AML-193 (cell line): ENCODE measurements at places on chromosomes 16 and 17.
A peak's percentile ranks its signal among the peaks of the same experiment; 100 is the strongest.

DNA sequence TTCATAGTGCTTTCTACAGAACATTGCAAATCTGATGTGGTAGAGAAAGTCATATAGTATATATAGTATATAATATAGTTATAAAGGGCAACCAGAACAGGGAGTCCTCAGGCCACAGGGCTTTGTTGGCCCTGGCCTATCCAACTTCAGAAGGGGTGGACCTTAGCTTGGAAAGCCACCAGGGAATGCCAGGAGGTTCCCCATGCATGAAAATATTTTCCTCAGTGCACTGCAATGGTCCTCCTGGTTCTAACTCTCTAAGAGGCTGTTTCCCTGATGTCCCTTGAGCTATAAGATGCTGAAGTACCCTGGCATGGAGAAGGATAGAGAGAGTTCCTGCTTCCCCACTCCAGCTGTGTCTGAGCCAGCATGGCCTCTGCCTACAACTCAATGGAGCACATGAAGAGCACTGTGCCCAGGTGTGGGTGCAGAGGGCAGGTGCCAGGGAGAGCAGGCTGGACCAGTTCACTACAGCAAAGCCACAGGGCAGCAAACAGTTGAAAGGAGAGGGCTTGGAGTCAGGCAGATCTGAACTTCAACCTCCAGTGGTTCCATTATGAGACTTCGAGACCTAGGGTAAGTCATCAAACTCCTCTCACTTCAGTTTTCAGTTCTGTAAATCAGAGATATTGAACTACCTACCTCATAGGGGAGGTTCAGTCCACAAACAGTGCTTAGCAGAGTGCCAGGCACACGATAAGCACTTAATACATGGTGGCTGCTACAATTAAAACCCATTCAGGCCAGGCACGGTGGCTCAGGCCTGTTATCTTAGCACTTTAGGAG lies 183.1 kb downstream of the SALL1 start:
- no peak for DNase-seq

DNA sequence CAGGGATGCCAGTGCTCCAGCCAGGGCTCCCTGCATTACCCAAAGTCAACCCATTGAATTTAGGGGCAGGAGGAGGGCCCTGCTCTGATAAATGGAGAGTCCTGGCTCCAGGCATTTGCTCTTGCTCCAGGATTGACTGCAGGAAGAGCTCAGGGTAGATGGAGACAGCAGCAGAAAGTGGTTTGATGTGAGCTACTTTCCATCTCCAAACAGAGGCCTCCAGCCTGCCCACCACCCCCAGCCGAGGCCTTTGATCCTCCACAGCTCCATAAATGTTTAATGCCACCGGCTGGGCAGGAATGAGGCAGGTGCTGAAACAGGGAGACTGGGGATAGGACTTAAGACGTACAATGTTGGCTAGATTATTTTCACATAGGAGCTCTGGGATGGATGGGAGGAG lies 4.3 kb upstream of the SEZ6 start:
- no peak for DNase-seq

DNA sequence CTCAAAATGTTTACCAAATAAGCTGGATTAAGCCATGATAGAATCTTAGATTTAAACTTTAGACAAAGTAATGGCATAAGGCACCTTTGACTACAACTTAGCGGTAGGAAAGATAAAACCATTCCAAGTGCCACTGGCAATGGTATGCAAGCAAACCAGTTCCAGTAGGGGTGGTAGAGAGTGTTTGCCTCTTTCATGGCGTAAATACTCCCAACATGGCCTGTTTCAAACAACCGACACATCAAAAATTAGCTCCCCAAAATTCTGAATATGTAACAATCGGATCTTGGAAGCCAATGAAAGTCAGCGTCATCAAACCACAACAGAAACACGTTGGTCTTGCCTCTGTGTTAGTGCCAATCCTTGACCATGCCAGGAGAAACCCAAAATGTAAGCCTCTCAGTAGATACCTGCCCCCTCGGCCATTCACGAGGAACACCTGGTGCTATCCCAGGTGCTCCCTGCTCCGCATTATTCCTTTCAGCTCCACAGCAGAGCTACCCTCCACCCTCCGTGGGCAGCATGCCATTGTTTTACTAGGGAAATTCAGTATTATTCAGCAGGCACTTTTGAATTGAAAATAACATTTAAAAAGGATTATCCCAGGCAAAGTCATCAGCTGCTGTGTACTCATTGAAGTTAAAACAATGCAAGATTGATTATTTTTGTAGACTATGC lies 307.8 kb upstream of the CDH11 start:
- no peak for DNase-seq

GRCh38 chr17:69093279-69093789 lies 32.6 kb upstream of the ABCA9 start:
- no peak for DNase-seq

DNA sequence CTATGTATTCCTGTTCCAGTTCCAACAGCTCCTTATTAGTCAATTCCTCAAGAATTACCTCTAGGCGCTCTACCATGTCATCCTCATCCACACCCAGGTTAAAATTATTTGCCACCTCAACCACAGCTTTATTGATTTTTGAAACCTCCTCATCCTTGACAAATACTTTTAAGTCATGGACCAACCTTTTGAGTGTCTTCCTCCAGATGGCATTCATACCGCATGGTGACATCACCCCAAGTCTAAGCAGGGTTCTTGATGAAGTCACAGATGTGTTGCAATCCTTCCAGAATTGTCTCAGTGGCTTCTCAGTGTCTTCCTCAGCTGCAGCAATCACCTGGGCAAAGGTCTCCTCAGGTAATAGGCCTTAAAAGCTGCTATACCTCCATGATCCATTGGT lies 40.1 kb downstream of the BCL7C start:
- DNase-seq = no peak

DNA sequence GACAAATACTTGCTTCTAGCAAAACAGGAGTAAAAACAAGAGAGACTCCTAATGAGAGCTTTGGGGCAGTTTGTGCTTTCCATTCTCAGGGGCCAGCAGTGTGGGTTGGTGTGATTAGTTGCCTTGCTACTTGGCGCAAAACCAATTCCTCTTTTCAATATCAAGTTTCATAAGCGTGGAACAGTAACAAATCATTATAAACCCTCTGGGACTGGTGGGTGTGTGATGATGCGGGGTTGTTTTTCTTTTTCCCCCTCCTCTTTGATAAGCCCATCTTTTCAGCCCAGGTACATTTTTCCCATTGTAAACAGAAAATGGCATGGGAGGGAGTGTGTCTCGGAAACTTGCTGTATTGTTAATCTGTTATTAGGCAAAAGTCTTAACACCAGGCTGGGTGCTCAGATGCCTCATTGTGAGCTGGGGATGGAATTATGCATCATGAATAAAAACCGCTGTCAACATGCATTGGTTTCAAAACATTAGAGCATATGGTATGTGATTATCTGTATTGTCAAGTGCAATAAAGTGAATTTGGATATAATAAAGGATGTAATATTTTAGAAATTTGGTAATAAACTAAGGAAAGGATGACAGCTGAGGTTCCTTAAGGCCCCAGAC lies 166.4 kb downstream of the CCDC182 start:
- DNase-seq = no peak

DNA sequence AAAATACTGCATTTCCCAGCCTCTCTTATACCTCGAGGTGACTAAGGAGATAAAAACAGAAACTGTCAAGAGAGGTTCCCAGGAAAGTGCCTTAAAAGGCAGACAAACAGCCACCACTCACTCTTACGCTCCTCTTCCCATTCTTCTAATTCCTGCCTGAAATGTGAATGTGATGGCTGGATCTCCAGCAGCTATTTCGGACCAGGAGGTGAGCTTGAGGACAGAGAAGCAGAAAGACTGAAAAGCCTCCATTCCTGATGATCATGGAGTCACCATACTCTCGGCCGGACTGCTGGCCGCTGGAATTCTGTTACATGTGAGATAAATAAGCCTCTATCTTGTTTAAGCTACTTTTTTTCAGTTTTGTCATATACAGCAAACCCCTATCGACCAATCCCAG lies 41.4 kb upstream of the ABR start:
- DNase-seq = no peak

DNA sequence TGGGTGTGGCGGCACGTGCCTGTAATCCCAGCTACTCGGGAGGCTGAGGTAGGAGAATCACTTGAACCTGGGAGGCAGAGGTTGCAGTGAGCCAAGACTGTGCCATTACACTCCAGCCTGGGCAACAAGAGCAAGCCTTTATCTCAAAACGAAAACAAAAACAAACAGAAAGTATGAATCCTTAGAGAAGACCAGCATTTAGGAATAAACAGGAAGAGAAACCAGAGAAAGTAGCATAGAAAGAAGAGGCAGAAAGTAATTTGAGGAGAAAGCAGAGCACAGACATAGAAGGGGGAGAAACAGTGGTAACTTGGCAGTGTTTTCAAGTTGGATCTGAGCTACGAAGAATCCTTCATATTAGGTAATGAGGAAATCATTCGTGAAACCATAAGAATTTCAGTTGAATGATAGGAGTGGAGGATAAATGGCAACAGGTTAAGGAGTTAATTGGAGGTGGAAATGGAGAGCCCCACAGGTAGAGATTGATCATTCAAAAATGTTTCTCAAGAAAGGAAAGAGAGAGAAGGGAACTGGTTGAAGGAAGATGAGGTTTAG lies 9.7 kb upstream of the CCL2 start:
- no peak for DNase-seq

- peak; percentile 31 for DNase-seq
Measured at GRCh38 chr17:31491376-31492131, 100.1 kb downstream of the RAB11FIP4 start.

DNA sequence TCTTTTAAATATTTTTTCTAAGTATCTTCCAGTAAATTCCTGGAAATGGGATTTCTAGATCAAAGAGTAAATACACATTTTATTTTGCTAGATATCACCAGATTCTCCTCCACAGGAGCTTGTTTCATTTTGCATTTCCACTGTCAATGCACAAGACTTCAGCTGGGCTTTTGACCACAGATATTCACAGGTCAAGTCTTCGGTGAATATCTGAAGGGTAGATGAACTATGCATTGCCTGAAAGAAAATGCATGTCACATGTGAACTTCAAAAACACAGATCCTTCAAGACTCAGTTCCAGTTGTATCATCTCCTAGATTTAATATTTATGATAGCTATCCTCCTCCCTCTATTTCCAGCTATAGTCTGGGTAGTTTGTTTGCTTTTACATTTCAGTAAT lies 963.6 kb upstream of the GOT2 start:
- DNase-seq = no peak

- no peak for DNase-seq
Measured at GRCh38 chr17:79888811-79889634, 49.8 kb upstream of the CBX4 start.

DNA sequence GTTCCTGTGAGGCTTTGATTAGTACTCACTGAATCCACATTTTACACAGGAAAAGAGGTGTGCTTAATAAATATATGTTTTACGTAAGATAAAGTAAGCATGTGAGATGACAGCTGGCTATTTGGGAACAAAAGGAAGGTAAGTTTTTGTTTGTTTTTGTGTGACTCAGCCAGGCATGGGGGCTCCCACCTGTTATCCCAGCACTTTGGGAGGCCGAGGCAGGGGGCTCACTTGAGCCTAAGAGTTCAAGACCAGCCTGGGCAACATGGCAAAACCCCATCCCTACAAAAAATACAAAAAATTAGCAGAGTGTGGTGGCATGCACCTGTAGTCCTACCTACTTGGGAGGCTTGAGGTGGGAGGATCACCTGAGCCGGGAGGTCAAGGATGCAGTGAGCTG lies 17.9 kb downstream of the GPR142 start:
- no peak for DNase-seq

DNA sequence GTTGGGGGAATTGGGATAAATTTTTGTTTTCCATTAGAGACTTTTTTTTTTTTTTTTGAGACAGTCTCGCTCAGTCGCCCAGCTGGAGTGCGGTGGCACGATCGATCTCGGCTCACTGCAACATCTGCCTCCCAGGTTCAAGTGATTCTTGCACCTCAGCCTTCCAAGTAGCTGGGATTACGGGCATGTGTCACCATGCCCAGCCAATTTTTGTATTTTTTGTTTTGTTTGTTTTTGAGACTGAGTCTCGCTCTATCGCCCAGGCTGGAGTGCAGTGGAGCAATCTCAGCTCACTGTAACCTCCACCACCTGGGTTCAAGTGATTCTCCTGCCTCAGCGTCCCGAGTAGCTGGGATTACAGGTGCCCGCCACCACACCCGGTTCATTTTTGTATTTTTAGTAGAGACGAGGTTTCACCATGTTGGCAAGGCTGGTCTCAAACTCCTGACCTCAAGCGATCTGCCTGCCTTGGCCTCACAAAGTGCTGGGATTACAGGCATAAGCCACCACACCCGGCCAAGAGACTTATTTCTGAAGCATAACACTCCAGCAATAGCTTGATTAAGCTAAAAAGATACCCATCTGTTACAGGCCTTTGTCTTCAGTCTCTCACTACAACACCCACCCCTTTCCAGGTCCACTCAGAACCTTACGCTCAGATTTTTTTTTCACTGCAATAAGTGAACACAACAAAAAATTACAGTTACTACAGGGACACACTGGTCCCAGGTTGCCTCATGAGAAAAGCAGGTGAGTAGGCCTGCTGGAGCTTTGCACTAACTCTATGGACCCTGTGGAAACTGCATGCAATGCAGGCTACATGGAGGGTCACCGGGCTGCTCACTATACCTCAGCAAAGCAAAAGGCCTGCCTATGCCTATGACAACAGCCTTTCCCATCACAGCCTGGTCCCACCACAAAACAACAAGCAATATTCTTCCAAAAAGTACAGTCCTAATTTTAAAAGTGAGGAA lies 34.6 kb downstream of the KANSL1 start:
- no peak for DNase-seq
